ENCODE measurements at places on chromosomes 2 and 18.

GRCh38 chr2:37551783-37552182 lies 119.7 kb downstream of the CDC42EP3 start:
- DNase-seq: no peak

DNA sequence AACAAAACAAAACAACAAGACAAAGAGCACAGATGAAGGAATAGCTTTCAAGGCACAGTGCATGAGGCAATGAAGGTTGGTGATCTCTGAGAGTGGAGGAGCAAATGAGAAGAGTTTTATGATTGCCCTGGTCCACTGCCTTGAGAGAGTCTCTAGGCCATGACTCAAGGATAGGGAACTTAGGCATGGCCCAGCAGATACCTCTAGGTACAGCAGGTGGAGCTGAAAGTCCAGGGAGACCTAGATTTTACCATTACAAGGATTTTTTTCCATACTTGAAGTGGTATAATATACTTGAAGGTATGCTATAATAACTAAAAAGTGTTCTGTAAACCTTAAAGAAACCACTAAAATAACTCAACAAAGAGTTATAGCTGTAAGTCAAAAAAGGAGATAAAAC lies 239.5 kb upstream of the KLHL29 start:
- DNase-seq: no peak

- DNase-seq: no peak
Observed at GRCh38 chr2:132790207-132790785, 120.3 kb upstream of the LYPD1 start.

- no peak for DNase-seq
Observed at GRCh38 chr18:682833-683232, 25.4 kb downstream of the TYMS start.

GRCh38 chr2:194319222-194319992 lies 1337.6 kb upstream of the SLC39A10 start:
- DNase-seq: no peak

All from activated CD4-positive, alpha-beta T cell treated with anti-CD3 and anti-CD28 coated beads for 24 hours (primary cell).